ENCODE measurements at places on chromosomes 1 and 21. TPM values are rescaled to one million over a fixed set of nuclear protein-coding genes. Genes with fewer than 3 reads are reported as not detected.

The OSCP1 gene
- 13.4 TPM for total RNA-seq

The TCHH gene
- not detected for total RNA-seq

The NEK2 gene
- total RNA-seq = not detected

The ARID4B gene
- total RNA-seq = 52.9 TPM

The MYOG gene
- total RNA-seq = not detected

The FMO1 gene
- total RNA-seq = 0.18 TPM

The ZNF695 gene
- not detected for total RNA-seq

The DCST1 gene
- total RNA-seq = not detected

The LCE3D gene
- total RNA-seq = not detected

The NPPA gene
- total RNA-seq = not detected

The S100A2 gene
- 317 TPM for total RNA-seq

All from ureter (tissue), 1 donor.